ENCODE measurements at places on chromosomes 11 and 22.

GRCh38 chr11:78427615-78428265 is 10.1 kb upstream of the GAB2 start:
- DNase-seq: no peak

GRCh38 chr11:103016031-103016430 is 60.5 kb upstream of the MMP13 start:
- no peak for DNase-seq

GRCh38 chr22:29944339-29944738 is 61.4 kb downstream of the MTMR3 start:
- no peak for DNase-seq

GRCh38 chr22:37115032-37115431 is 5.5 kb upstream of the TMPRSS6 start:
- no peak for DNase-seq

DNA sequence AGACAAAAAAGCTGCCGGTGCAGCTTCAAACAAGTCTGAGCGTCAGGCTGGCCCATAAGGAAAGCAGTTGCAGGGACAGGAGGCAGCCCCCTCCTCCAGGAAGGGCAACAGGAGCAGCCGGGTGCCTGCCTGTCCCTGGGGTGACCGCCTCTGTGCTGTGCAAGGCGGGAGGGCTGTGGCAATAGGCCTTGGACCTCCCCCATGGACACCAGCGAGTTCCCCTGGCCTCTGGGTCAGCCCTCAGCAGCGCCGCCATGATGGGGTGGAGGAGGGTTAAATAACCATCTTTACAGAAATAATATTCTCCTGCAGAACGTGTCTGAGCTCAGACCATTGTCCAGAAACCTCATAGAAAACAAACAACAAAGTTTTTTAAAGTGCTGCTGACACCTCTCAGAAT is 3.3 kb upstream of the TMPRSS4 start:
- DNase-seq: no peak

DNA sequence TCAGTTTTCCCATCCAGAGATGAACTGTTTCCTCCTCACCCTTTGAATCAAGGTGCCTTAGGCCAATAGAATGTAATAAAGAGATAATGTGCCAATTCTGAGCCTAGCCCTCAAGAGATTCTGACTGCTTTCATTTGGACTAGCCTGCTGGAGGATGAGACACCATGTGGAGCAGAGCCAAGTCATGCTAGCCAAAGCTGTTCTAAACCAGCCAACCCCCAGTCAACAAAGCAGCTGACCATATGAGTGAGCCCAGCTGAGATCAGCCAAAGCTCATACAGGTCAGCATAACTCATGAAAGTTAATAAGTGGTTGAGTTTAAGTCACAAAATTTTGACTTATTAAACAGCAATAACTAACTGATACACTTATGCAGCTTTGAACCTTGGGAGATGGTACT is 66.7 kb upstream of the DBX1 start:
- no peak for DNase-seq

DNA sequence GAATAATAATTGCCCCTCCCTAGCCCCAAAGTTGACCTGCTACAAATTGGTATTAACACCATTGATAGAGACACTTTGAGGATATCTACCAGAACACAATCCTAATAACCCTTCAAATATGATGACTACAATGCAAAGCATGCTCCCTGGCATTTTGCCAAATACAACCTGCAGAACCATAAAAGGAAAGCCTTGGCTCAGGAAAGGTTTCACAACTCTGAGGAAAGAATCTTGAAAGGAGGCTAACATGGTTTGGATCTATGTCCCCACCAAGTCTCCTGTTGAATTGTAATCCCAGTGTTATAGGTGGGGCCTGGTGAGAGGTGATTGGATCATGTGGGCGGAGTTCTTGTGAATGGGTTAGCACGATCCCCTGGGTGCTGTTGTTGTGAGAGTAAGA is 140.4 kb upstream of the ARHGAP42 start:
- peak; percentile 19 for DNase-seq

- no peak for DNase-seq
Observed at GRCh38 chr22:50064453-50064852, 6.4 kb upstream of the TTLL8 start.

- no peak for DNase-seq
Observed at GRCh38 chr22:41334215-41334614, 32.9 kb downstream of the ZC3H7B start.

DNA sequence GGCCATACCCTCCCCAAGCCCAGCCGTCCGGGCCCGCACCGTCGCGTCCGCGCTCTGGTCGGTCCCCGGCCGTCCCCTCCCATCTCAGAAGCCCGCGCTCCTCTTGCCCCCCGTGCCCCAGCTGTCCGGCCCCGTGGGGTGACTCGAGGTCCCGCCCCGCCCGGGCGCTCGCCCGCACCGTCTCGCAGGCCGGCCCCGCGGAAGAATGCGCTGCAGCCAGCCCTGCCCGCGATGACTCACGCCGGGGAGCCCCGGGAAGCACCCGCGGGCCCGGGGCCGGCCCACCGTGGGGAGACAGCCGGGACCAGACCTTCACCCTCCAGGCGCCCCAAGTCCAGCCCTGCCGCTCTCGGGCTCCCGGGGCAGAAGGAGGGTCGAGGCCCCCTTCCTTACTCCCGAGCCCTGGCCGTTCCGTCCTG is 320 bp upstream of the PHLDA2 start:
- DNase-seq: no peak

- DNase-seq: no peak
Observed at GRCh38 chr11:112963368-112963955, 2.2 kb downstream of the NCAM1 start.

DNA sequence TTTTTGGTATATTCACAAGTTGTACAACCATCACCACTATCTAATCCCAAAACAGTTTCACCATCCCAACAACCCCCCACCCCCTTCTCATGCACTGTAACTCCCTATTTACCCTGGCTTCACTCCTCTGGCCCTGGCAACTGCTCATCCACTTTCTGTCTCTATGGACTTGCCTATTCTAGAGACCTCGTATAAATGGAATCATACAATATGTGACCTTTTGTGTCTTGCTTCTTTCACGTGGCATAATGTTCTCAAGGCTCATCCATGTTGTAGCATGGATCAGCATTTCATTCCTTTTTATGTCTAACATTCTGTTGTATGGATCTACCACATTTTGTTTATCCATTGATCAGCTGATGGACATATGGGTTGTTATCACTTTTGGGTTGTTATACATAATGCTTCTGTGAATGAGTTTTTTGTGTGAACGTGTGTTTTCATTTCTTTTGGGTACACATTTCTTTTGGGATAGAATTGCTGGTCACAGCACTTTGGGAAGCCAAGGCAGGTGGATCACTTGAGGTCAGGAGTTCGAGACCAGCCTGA is 46.1 kb downstream of the GDPD5 start:
- DNase-seq: no peak

- peak; percentile 64 for DNase-seq
Observed at GRCh38 chr11:7571640-7572000, 57.8 kb downstream of the PPFIBP2 start.

DNA sequence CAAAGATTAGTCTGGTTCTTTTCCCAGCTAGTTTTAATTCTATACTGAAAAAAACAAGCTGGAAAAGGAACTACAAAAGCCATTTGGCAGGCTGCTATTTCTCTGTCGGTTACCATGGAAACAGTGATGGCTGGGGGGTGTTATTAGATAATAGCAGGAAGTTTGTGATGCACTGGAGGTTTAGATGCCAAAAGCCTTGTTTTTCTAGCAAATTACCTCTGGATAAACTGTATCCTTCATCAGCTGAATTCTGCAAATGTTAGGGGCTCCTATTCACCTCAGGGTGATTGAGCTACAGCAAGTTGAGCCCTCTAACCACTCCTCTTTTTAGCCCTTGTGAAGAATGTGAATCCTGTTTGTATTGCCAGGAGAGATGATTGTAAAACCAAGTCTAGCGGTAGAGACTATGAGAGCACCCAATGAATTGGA is 25.2 kb downstream of the ALKBH3 start:
- no peak for DNase-seq

DNA sequence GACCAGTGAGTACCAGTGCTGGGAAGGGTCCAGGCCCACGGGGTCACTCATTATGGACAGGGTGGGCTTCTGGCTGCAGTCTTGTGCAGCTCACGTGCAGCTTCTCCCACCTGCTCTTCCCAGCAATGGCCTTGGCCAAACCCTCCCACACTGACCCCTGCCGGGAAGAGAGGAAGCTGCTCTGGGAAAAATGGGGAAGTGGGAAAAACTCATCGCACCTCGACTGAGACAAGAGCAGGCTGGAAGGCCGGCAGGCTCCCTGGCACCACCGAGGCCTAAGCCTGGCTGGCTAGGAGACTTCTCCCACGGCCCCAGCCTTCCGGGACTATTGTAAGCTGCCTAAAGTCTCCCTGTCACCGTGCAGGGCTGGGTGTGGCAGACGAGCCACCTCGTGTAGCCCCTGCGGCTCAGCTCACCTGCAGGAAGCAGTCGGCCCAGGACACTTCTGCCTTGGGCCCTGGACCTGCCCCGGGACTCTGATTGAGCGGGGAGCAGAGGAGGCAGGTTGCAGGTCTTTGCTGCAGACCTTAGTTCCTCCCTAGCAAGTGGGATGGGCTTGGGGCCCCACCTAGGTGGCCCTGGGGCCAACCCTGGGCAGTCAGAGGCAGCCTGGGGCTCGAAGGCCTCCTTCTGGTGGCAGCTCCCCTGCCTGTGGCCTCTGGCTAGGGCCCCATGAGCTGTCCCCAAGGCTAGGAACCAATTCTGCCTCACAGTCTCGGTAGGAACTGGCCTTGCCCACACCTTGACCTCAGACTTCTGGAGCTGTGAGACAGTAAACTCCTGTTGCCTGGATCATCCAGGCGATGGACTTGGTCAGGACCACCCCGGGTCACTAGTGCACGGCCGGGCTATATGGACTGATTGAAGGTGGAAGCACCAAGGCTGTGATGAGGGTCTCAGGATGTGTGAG is 23.1 kb downstream of the MRGPRG start:
- no peak for DNase-seq

- DNase-seq: peak; percentile 53
Observed at GRCh38 chr22:21026783-21027692, 5.3 kb downstream of the SLC7A4 start.

DNA sequence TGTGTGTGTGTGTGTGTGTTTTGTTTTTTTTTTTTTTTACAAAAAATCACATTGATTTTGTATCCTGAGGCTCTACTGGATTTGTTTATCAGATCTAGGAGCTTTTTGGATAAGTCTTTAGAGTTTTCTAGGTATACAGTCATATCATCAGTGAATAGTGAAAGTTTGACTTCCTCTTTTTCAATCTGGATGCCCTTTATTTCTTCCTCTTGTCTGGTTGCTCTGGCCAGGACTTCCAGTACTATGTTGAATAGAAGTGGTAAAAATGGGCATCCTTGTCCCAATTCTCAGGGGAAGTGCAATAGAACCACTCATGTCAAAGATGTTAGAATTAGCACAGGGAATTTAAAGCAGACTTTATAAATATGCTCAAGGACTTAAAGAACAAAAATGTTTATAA is 32.6 kb upstream of the PRDM11 start:
- DNase-seq: no peak

GRCh38 chr22:36360871-36361383 is 26.8 kb downstream of the MYH9 start:
- no peak for DNase-seq

GRCh38 chr11:57751176-57751575 is 443 bp downstream of the BTBD18 start:
- no peak for DNase-seq

DNA sequence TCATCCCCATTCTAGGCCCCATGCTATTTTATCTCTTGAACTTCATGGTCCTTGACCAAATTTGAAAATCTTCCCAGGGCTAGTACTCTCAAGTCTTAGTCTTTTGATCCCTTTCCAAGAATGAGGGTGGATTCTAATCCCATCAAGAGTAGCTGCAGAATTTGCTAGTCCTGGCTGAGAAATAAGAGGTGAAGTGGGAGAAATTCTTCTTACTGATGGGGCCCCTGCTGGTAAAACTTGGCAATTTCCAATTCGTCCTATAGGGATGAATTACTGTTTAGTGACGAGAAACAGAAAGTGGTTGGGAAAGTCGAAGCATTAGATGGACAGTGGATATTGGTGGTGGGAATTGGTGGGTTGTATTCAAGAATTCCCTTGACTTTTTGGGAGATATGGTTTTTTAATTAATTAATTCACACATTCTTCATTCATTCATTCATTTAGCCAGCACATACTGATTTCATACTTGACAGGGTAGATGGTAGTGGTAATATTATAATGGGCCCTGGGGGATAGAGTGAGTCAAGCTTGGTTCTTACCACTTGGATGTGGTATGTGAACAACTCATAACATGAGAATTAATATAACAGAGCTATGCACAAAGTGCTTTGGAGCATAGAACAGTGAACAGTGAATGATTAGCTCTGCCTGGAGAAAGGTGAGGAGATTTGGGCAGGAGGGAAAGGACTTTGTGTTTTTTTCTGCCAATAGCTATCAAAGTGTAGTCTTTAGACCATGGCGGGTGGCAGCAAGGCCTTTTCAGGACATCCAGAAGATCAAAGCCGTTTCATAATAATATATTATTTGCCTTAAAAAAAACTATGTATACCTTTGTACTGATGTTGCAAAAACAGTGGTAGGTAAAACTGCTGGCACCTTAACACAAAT is 103.8 kb downstream of the STIM1 start:
- DNase-seq: no peak

- DNase-seq: no peak
Observed at GRCh38 chr11:111411456-111411855, 32.4 kb upstream of the POU2AF1 start.

DNA sequence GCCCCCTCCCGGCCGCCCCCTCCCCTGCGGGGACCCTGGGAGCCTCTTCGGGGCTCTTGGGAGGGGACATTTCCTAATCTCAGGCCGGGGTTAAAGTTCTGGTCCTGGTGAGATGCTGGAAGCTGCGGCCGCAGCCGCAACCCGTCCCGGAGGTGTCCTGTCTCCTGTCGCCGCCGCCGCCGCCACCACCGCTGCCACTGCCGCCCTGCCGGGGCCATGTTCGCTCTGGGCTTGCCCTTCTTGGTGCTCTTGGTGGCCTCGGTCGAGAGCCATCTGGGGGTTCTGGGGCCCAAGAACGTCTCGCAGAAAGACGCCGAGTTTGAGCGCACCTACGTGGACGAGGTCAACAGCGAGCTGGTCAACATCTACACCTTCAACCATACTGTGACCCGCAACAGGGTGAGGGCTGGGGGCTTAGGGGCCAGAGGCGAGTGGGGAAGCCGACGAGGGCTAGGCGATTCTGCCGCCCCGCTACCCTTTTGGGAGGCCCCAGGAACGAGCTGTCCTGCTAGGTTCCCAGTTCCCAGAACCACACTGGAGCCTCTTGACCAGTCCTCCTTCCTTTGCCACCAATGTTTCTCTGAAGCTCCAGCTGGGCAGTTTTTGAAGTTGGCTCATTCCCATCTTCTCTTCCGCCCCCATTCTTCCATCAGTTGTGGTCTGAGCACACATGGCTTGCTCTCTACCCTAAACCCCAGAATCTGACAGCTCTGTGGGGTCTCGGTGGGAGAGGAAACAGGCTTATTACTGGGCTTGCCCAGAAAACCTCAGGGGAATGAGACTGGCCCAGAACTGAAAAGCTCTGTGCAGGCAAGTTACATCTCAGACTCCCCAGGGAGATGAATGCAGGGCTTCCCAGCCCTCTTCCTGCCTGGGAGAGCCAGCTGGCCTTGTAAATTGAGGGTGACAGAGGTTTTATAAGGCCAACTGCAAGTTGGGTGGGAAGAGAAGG is 781 bp downstream of the SIDT2 start:
- no peak for DNase-seq
